ENCODE measurements at places on chromosomes 11 and 22.

GRCh38 chr11:3003396-3004231 is 11.5 kb upstream of the NAP1L4 start:
- DNase-seq: no peak

GRCh38 chr11:6249770-6250555 is 9.7 kb upstream of the CCKBR start:
- no peak for DNase-seq

DNA sequence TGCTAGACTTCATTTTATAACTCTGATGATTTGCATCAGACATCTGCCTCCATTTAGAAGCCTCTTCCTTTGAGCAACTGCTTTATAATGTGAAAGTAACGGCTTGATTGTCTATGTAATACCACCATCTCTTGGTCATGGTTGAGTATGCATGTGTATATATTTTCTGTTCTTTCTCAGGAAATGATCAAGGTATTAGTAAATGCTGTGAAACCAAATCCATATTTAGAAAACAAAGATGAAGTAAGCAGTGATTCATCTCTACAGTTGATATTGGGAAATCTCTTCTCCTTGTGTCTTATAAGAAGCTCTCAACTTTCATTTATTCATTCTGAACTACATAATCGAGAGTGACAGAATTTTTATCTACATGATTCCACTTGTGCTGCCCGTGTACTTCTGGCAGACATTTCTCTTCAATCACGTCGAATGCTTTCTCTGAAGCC is 104.6 kb upstream of the ANO3 start:
- DNase-seq: no peak

DNA sequence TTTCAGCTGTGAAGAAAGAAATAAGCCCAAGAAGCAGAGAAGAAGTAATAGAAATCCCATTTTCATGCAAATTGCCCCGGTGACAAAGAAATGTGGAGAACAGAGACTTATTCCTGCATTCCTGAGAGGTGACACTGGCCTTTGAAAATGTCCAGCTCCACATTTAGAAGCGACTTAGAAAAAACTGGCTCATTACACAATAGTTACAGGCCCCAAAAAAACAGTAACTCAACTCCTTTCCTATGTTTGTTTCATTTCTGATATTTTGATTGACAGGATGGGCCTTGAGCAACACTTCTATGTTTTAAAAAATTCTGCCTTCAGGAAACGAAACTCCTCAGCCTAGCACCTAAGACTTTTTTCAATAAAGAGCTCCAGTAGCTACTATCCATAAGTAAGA is 726.9 kb upstream of the TENM4 start:
- no peak for DNase-seq

DNA sequence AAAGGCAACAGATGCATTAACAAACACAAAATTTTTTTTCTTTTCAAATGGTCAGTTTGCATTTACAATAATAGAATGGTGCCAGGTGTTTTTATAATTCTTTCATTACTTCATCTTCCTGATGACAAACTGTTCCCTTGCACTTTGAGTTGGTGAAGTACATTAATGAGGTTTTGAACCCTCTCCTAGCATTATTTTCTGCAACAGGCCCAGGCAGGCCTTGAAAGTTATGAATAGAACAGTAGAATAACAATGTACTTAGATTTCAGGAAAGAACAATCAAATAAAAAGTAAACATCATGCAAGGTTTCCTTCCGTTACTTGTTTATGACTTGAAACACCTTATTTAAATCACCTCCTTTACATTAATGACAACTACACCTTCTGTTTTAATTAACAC is 9.6 kb downstream of the BTG4 start:
- DNase-seq: no peak

GRCh38 chr22:48887394-48888332 is 940.0 kb downstream of the BRD1 start:
- no peak for DNase-seq

GRCh38 chr11:67099831-67100324 is 19.2 kb upstream of the KDM2A start:
- no peak for DNase-seq

- DNase-seq: no peak
These were observed 40.7 kb upstream of the CLMP start for GRCh38 chr11:123235656-123236261.

- DNase-seq: no peak
These were observed 77.4 kb upstream of the SHANK2 start for GRCh38 chr11:71329786-71330185.

Measured in CD8-positive, alpha-beta T cell (primary cell).